ENCODE measurements at places on chromosomes 3 and 15.
A peak's percentile ranks its signal among the peaks of the same experiment; 100 is the strongest.

GRCh38 chr3:58408906-58409305, 24.7 kb downstream of the PDHB start:
- DNase-seq: no peak

DNA sequence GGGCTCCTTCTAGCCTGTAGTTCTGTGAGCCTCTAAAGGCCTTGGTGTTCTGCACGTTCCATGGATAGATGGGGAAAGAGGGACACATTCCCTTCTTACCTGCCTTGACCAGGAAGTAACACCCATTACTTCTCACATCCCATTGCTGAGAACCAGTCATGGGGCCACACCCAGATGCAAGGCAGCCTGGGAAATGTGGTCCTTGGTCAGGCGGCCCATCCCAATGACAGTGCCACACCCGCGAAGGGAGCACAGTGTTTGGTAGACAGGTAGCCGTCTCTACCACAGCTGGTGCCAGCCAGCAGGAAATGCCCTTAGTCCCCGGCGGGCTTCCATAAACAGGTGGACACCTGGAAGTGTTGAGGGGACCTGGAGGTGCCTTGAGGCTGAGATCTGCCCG, 23.2 kb upstream of the LCTL start:
- no peak for DNase-seq

DNA sequence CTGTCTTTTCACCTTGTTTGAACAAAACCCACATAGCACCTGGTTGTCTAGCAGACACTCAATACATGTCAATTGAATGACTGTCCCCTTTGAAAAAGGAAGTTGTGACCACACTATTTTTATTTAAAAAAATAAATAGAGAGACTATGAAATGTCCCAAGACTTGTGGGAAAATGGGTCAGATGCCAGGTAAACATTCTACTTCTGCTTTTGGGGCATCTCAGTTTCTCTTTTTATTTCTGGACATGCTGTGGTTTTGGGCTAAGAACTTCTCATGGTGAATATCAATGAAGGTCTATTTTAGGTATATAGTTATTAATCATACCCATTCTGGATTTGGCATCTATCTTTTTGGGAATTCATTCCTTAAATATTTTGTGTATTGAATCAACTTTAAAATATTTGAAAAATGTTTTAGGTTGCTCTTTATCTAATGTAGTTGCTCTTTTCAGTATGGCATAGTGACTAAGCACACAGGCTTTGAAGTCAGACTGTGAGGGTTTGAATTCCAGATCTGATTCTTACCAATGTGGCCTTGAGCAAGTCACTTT, 4.4 kb downstream of the TMEM45A start:
- no peak for DNase-seq

GRCh38 chr3:41320953-41321641, 121.8 kb downstream of the CTNNB1 start:
- no peak for DNase-seq

DNA sequence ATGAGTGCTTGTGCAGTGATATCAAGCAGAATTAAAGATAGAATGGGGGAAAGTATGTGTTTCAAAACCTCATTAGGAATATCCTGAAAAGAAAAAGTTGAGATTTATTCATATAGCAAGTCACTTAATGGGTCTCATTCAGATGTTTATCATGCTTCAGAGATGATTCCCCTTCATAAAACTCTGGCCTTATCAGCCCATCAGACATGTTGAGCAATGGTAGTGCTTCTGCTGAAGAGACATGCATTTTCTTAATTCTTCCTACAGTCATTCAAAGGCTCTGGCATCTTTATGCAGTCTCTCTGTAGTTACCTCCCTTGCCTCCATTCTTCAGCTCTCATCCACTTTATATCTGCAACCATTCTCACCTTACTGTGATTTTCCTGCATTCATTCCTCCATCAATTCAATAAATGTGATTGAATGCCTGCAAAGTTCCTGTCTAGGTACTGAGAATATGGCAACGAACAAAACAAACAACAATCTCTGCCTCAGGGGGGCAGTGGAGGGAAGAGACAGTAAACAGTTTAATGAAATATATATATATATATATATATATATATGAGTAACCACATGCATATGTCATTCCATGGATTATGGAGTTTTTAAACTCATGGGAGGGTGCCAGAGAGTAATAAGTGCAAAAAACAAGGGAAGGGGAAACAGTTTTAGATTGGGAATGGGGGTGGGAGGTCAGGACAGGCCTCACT, 138.5 kb downstream of the NECTIN3 start:
- no peak for DNase-seq

DNA sequence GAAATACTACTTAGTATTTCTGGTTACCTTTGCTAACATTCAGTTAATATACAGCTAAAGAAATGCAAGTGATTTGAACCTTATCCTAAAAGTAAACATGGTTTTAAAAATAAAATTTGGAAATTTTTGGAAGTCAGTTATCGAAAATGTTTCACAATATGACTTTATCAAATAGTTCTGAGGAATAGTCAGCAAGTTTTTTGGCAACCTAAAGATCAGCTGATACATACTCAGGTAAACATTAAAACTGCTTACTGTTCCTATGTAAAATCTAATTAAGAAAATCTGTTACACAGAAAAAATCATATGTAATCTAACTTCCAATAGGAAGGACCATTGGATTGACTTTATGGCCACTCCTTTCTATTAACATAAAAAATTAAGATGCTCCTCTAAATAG, 24.1 kb downstream of the IFT80 start:
- no peak for DNase-seq

DNA sequence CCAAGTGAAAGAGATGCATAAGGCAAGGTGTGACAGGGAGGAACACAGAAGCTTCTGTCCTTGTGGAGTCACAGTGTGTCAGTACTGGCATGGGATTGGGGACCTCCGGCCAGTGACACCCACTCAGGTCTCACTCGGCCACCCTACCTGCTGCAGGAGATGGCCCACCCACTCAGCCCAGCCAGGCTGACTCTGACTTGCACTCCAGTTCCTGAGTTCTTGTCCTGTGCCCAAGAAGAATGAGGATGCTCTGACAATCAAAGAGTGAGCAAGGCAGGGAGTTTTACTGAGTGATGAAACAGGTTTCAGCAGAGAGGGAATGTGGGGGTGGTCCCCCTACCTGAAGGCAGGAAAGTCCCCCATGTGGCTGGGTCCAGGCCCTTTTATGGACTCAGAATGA, 50.9 kb downstream of the PCNP start:
- no peak for DNase-seq

DNA sequence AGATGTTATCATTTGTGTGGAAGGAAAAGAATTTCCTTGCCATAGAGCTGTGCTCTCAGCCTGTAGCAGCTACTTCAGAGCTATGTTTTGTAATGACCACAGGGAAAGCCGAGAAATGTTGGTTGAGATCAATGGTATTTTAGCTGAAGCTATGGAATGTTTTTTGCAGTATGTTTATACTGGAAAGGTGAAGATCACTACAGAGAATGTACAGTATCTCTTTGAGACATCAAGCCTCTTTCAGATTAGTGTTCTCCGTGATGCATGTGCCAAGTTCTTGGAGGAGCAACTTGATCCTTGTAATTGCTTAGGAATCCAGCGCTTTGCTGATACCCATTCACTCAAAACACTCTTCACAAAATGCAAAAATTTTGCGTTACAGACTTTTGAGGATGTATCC, 15.1 kb downstream of the KLHL24 start:
- DNase-seq: no peak

GRCh38 chr3:150260398-150260710, 147.7 kb upstream of the TSC22D2 start:
- no peak for DNase-seq

DNA sequence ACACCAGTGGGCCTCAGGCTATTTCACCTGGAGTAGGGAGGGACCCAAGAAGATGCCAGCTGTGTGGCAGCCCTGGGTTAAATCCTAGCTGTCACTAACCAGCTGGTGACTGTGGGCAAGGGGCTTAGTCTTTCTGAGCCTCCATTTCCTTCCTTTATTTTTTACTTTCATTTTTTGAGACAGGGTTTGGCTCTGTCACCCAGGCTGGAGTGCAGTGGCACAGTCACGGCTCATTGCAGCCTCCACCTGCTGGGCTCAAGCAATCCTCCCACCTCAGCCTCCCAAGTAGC, 108.0 kb upstream of the SMAD3 start:
- no peak for DNase-seq

- DNase-seq: no peak
Observed at GRCh38 chr15:78666010-78666409, 25.0 kb upstream of the CHRNB4 start.

- DNase-seq: no peak
Observed at GRCh38 chr3:99576904-99577559, 61.4 kb upstream of the COL8A1 start.

DNA sequence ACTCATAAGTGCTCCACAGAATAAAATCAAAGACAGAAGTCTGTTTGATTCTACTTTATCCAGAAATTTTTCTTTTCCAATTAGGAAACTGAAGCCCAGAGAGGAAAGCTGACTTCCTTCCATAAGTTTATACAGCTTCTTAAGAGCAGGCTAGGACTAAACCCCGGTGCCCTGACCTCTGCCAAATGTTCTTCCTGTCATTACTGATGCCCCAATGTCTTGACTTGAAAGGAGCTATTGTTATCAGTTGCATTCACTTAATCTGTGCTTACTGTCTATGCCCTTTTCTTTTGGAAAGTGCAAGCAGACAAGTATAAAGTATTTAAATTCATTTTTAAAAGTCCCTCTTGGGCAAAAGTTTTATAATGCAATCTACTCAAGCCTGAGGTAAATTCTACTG, 18.1 kb downstream of the CD200 start:
- no peak for DNase-seq

- no peak for DNase-seq
Observed at GRCh38 chr15:93249623-93250022, 160.6 kb upstream of the RGMA start.

DNA sequence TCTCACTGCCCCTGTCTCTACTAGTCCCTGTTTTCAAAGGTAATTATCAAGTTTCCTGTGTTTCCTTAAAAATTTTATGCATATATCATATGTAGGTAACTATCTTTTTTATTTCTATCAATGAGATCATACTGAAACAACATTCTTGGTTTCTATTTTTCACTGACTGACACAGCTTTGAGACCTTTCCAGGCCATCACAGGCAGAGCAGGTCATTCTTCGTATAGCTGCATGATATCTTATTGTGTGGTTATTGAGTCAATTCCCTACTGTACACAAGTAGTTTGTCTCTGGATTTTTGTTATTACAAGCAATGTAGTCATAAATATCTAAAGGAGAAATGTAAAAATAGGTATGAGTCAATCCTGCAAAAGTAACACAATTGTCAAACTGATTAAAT, 169.6 kb downstream of the CFAP20DC start:
- DNase-seq: no peak

DNA sequence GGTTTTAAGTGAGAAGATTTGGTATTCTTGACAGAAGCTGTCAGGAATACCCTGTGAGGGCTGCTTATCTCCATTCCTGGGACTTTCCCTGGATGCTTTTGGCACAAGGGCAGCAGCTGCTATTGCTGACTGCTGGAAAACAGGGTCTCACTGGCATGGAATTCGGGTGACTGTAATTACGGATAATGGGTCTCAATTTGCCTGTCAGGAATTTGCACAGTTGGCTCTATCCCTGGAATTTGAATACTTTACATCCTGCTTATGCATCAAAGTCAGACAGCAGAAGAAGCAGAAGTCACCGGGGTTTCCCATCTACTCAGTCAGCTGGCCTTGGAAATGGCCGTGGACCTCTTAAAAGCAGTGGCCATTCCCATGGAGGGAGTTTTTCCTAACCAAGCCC, 25.9 kb upstream of the AKAP13 start:
- DNase-seq: no peak

DNA sequence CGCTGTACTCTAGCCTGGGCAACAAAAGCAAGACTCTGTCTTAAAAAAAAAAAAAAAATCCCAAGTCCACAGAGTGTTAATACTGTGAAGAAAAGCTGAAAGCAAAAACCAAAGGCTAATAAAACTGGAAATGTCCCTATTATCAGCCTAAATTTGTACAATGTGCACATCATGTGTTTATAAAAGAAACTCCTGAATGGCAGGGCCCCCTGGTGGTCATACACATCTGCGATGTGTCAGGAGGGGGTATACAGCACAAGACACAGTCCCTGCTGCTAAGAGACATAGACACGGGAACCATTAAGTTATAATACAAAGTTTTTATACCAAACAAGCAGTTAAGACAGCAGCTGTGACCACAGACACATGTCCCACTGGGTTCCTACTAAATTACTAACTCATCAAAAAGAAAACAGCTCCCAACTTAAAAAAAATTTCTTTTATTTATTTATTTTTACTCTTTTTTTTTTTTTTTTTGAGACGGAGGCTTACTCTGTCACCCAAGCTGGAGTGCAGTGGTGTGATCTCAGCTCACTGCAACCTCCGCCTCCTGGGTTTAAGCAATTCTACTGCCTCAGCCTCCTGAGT, 31.0 kb downstream of the IDH2 start:
- DNase-seq: peak; percentile 59

DNA sequence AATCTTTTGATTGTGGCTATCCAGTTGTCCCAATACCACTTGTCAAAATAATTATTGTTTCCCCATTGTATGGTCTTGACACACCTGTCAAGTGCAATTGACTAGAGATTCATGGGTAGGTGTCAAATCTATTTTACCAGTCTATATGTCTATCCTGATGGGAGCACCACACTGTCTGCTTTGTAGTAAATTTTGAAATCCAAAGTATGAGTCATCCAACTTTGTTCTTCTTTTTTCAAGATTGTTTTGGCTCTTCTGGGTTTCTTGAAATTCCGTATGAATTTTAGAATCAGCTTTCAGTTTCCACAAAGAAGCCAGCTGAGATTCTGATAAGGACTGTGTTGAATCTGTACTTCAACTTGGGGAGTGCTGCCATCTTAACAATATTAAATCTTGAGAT, 71.9 kb downstream of the CSNK1G1 start:
- DNase-seq: no peak

DNA sequence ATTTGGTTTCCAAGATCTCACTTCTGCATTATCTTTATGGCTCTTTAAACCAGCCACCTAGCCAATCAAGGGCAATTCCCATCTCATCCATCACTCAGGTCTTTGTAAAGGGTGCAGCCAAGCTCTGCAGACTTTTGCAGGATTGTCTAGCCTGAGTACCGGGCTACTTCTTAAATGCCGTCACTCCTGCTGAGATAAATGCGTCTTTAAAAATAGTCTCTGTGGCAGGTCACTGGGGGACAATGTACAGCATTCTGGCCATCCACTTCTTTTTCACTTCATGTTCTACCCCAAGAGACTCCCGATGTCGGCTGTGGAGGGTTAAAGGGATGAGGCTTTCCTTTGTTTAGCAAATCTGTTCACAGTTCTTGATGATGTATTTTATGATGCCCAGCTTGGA, 194.7 kb downstream of the SV2B start:
- DNase-seq: no peak

DNA sequence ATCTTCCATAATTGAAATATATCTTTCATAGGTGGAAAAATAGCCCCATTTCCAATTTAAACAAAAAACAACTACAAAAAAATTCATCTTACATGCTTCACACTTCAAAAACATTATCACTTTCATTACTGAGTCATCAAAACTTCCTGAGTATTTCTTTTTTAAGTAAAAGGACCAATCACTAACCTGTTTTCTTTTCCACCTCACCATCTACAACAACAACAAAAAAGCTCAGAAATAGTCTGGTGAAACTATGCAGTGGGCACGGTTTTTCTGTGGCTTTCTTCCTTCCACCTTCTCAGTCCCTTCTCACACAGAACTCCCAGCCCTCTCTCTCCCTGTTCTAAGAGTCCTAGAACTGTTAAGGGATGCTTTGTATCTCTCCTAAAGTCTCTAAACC, 20.3 kb upstream of the TNIK start:
- no peak for DNase-seq

GRCh38 chr3:143110371-143110770, 9.2 kb upstream of the CHST2 start:
- no peak for DNase-seq

- no peak for DNase-seq
Observed at GRCh38 chr3:127900536-127900935, 14.5 kb upstream of the KBTBD12 start.

- no peak for DNase-seq
Observed at GRCh38 chr15:27491666-27492621, 521.0 kb downstream of the GABRG3 start.
